ENCODE measurements at places on chromosomes 2 and 18.

GRCh38 chr2:75517547-75518230 is 43.0 kb downstream of the EVA1A start:
- DNase-seq, result no peak

GRCh38 chr2:213016984-213017351 is 134.4 kb downstream of the IKZF2 start:
- DNase-seq, result no peak

DNA sequence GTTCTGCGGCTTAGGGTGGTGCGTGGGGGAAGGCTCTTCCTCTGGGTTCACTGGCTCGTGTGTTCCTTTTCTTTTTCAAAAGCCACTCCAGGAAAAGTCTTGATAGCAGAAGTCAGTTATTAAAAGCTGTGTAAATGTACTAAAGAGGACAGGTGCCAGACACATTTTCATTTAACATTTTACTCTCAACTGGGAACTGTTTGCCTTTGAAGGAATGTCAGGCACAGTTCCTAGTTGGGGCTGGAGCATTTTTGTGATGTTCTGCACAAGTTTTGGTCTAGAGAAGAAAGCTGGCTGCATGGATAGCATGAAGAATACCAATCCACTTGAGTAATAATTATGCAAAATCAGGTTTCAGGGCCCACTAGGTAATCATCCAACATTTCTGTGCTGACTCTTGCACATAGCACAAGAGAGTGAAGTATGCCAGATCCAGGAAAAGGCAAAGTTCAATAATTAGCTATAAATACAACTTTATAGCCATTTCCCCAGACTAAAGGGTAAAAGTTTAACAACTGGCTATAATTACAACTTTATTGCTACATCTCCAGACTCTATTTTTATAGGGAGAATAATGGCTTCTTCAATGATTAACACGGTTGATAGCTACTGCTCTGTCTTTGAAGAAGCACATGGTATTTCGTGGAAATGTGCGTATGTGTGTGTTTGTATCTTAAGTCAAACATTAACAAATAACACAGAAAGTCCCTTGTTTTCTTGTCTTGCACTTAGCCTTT is 16.2 kb downstream of the SCYGR8 start:
- no peak for DNase-seq

- DNase-seq, result no peak
Observed at GRCh38 chr2:149180226-149180875, 141.9 kb downstream of the LYPD6B start.

DNA sequence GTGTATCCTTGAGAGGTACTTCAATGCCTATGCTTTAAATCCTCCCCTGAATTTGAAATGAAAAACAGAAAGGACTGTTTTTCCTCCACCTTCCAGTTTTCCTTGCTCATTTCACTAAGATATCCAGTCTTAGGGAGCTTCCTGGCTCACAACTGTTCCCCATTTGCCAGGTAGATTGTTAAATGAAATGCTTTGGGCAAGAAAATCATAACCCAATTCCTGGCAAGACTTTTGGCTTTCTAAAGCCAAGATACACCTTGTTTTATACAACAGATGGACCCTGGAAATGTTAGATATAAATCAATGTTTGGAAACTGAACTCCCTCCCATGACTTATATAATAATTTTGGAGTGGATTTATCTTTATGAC is 3.6 kb upstream of the CHMP3 start:
- no peak for DNase-seq

DNA sequence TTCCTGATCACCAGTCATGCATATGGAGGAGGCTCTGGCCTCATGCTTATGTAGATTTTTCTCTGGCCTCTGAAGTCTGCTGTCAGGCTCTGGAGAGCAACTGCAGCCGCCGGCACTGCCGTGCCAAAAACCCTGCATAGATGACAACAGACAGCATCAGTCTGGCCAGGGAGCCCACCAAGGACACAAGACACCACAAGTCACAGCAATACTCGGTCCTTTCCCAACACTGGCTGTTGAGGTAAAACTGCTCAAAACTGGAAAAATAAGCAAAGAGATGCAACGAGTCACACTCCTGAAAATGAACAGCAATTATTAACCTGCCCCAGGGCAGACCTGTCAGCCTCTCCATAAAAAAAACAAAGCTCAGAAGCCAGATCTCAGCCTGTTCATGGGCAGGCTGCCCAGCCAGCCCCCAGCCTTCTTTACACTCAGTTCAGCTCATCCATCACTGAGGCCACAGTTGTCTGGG is 186.0 kb upstream of the RAB6C start:
- no peak for DNase-seq

DNA sequence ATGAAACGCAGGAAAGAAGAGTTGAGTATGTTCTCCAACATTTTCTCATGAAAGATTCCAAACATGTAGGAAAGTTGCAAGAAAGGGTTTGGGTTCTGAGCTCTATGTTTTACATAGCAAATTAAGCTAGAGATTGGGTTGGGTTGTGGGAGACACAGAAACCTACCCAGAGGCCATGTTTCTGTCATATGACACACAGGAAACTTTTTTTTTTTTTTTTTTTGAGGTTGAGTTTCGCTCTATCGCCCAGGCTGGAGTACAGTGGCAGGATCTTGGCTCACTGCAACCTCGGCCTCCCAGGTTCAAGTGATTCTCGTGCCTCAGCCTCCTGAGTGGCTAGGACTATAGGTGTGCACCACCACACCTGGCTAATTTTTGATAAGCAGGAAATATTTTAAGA is 57.6 kb downstream of the DOCK10 start:
- no peak for DNase-seq

DNA sequence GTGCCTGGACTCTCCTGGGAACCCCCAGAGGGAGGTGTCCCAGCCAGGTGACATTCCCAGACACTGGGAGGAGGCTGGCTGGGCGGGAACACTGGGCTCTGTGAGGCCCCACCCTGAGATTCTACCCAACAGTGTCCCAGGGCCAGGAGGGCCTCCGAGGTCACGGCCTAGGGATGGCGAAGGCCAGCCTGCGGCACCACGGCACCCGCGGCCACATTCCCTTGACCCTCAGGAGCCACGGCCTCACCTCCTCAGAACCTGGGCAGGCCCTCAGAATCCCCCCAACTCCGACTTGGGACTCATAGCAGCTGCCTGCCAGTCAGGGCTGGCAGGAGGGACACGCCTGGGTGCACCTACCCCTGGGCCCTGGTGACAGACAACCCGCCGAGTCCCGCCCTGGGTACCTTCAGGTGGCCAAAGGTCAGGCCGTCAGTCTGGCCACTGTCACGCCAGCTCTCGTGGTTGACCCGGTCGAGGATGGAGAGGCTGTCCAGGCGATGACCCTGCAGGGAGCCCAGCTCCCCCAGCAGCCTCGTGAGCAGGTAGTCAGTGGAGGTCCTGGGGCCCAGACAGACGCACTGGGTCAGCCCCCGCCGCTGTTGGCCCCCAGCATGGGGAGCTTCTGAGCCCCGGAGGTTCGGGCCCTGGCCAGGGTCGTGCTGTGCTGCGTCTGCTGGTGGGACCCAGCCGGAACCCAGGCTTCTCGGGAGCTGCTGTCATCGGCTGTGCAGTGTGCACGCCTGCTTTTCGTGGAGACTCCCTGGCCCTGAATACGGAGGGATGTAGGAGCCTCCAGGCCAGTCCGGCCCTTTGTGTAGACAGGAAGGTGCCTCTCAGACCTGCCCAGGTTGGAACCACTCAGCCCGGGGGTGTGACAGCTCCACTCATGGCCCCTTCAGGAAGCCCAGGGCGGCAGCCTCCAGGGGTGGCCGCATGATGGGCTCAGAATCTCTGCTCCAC is 6.1 kb downstream of the MAB21L4 start:
- DNase-seq, result no peak

DNA sequence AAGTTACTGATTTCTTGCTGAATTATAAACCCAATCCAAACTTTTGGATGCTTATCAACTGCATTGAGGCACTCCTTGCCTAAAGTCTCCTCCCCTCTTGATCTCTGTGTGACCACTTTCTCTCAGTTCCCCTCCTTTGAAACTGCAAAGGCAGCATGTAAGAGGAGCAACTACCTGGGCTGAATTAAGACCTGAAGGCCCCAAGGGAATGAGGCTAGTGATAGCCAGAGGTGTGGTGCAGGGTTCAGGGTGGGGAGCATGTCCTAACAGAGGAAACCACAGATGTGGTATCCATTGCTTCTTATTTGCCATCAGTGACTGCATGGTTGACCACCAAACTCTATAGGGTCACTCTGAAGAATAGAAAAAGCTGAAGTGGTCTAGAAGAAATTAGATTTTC is 557.9 kb downstream of the TNS1 start:
- no peak for DNase-seq

All from Jurkat, Clone E6-1 (cell line).